ENCODE measurements at places on chromosomes 2 and 18. TPM values are rescaled to one million over a fixed set of nuclear protein-coding genes. Genes with fewer than 3 reads are reported as not detected.

- no peak for DNase-seq
Measured at GRCh38 chr2:58701688-58702301, 460.7 kb upstream of the FANCL start.

- DNase-seq = no peak
Measured at GRCh38 chr2:205511221-205511620, 171.1 kb upstream of the NRP2 start.

DNA sequence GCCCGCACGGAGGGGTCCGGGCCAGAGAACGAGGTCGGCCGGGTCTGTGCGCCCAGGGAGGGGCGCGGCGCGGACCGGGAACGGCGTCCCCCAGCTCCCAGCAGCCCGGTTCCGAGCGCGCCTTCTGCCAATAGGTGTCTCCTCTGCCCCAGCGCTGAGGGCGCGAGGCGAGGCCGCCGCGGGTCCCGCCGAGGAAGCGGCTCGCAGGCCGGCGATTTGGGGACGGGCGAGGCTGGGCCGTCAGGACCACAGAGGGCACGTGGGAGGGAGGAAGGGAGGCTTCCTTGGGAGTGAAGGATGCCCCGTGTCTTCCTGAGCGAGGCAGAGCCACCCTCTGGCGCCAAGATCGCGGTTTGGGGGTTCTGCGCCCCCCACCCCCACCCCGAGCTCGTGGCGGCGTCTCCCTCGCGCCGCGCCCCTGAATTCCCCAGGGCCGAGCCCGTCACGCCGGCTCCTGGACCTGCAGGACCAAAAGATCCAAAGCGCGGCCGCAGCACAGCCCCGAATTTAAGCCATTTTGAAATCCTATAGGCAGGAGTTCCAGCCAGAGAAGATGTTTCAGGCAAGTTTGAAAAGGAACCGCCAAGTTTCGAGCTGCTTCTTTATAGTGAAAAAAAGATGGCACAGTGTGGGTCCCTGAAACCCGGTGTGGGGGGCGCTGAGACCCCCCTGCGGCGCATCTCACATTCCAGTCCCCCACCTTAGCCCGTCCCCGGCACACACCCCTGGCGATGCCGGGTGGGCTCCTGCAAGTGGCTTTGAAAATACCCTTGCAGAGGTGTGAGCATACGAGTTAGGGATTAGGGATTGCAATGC is 909 bp downstream of the NFATC1 start:
- DNase-seq = peak; percentile 23

DNA sequence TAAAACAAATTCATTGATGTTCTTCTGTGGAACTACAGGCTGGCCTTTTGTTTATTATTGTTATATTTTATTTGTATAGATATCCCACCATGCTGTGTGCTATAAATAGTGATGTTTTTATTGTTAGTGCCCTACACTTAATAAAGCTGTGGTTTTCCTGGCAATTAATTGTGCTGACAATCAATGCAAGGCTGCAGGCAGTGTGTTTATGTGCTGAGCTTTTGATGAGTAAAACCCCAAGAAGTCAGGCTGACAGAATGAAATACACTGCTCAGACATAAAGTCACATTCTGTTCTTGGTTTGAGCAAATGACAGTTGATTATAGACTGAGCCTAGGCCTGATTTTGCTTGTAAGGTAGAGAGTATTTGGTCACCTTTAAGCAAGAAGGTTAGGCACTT is 362.7 kb downstream of the CPS1 start:
- no peak for DNase-seq

DNA sequence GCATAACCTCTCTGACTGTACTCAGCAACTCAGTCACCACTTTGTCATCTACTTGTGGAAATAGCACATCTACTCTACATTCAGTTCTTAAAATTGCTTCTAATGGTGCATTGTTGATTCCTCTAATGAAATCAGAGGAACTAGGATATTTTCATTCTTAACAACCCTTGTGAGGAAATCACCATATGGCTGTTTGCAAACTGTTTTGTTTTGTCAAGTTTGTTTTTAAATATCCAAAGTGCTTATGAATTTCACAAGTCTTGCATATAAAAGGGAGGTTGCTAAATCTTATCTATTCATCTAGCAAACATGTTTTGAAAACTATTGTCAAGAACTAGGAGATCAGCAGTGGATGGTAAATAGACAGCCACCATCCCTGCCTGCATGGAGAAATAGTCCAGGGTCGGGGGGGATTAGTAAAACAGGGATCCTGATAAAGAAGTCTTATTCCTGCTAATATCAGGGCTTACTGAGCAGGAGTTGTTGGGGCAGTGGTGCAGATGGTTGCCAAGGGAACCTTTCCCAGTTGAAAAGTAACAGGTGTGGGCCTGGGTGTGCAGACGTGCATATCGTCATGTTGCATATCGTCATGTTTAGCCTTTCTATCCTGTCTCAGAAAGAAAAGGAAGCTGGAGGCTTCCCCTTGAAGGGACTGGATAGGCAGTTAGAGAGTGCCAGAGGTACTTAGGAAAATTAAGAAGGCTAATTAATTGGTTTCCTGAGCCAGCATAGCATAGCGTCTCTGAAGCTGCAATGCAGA is 7.5 kb upstream of the MYO3B start:
- no peak for DNase-seq

GRCh38 chr2:55875434-55876135 is 48.0 kb downstream of the EFEMP1 start:
- DNase-seq = no peak

DNA sequence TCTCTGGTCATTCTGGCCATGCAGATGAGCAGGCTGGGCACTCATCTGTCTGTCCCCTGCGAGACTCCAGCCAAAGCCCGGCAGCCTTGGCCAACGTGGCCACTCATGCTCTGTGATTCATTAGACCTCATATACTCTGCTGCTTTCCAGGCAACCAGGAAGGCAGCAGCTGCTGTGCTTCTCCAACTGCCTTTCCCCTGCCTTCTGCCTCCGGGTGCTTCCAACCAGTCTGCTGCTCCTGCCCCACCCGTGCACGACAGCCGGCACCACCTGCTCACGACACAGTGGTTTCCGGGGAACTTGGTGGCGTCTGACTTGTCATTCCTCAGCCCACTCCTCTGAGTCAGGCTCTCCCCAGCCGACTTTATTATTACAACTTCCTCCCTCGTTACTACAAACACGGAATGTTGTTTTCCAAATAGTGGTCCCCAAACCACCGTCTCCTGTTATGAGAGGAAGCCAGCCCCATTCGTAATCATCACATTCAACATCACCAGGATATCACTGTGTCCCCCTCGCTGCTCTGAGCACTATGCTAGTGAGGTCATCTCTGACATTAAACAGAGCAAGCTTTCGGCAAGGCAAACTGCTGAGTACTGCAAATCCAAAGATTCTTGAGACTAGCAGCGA is 392.4 kb downstream of the ALK start:
- peak; percentile 57 for DNase-seq

GRCh38 chr2:55763721-55764120 is 70.1 kb upstream of the PNPT1 start:
- no peak for DNase-seq

GRCh38 chr2:55917117-55917516 is 6.5 kb downstream of the EFEMP1 start:
- no peak for DNase-seq

- no peak for DNase-seq
Measured at GRCh38 chr18:36634573-36635216, 194.1 kb downstream of the TPGS2 start.

DNA sequence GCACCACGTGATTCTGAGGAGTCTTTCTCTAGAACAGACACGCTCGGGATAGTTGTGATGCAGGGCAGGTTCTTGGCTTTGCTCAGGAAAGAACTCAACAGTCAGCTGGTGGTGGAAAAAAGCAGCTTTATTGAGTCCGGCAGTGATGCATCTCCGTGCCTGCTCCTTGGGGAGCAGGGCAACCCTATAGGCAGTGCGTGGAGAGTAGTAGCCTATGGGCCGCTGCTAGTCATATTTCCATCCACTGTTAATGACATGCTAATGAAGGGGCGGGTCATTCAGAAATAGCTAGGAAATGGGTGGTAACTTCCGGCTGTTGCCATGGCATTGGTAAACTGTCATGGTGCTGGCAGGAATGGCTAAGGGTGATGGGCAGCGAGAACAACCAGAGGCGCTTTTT is 11.6 kb upstream of the ACKR3 start:
- DNase-seq = no peak

- DNase-seq = no peak
Measured at GRCh38 chr2:160687629-160688028, 194.0 kb upstream of the RBMS1 start.

GRCh38 chr18:46756559-46757201 is at the start of gene ST8SIA5:
Gene ST8SIA5, minus strand, starts transcription at chr18:46757053. Its CDS starts 545 bp downstream, at chr18:46756508.
- no peak for DNase-seq

DNA sequence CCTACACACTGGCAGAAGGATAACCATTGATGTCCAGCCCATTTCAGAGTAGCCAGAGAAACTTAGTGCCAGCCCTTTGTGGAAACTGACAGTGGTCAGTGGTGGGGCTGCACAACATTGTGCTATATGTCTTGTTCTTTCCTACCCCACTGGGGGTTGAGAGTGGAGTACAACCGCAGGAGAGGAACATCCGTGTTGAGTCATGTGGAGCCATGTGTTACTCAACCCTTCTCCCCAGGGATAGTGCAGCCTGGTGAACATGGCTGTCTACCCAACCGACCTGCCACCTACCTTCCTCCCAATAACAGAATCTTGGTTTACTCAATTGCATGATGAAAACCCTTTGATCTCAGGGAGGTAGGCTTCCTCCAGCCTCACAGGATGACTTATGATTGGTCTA is 65.3 kb upstream of the MAPK4 start:
- DNase-seq = no peak

GRCh38 chr2:229174794-229175496 is 96.1 kb downstream of the PID1 start:
- no peak for DNase-seq

DNA sequence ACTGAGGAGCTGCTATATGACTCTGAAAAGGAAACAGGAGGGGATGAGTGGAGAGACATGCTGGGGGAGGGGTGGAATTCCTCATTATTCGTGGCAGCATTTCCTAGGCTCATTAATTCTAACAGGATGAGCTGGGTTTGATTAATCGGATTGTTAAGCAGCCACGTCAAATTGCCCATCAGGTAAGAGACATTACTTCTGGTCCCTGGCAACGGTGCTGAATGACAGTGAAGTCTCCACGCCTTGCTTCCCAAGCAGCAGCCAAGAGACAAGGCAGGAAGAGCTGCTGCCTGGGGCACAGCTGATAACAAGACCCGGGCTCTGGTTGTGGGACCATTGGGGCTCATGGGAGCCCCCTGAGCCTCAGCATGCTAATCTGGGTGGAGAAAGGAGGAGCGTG is 86.6 kb downstream of the MARCHF4 start:
- DNase-seq = no peak

- DNase-seq = no peak
Measured at GRCh38 chr2:22282220-22282619, 1102.8 kb upstream of the KLHL29 start.

Gene FOXI3
- not detected for total RNA-seq

Gene CNTNAP5
- not detected for total RNA-seq

Gene NETO1
- not detected for total RNA-seq

Gene OSBPL6
- total RNA-seq = 0.03 TPM

Gene PIEZO2
- 5.5 TPM for total RNA-seq

All from SJSA1 (cell line).